ENCODE measurements at places on chromosomes 12 and 14.

DNA sequence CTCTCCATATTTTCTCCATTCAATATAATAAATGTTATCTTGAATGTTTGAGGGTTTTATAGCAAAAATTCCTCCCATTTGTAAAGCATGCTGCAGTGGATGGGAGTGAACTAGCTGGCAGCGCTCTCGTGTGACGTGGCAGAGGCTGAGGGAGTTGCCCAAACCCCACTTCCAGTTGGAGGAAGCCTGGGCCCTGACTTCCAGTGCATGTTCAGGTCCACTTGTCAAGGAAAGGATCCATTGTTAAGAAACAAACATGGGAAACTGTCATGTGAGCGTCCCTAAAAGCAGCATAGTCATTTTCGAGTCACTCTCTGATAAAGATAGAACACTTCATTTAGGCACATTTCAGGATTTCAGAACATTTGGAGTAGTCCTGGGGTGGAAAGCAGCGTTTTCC is 116.6 kb downstream of the SLC25A47 start:
- DNase-seq, result no peak

- DNase-seq, result no peak
Observed at GRCh38 chr12:49295082-49295936, at the start of gene PRPH. Gene PRPH (plus strand): TSS chr12:49295147. CDS start chr12:49295201, 54 bp downstream.

DNA sequence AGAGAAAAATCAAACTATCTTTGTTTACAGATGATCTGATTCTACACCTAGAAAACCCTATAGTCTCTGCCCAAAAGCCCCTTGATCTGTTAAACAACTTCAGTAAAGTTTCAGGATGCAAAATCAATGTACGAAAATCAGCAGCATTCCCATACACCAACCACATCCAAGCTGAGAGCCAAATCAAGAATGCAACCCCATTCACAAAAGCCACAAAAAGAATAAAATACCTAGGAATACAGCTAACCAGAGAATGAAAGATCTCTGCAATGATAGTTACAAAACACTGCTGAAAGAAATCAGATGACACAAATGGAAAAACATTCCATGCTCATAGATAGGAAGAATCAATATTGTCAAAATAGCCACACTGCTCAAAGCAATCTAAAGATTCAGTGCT is 265.7 kb downstream of the AEBP2 start:
- DNase-seq, result peak; percentile 59

DNA sequence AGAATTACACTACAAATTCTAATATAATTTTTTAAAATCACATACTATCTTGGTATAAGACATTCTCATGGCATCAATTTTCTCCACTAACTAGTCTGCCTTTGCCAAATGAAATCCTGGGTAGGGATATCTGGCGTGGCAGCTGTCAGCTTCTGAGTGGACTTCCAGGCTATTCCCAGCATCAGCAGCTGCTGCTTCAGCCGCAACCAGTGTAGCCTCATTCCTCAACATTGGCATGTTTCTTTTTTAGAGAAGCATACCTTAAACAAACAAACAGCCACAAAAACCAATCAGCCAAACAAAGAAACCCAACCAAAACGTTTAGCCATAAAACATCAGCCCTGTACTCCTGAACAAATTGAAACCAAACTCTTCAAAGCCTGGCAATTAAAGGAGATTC is 235.8 kb downstream of the SSPN start:
- no peak for DNase-seq

DNA sequence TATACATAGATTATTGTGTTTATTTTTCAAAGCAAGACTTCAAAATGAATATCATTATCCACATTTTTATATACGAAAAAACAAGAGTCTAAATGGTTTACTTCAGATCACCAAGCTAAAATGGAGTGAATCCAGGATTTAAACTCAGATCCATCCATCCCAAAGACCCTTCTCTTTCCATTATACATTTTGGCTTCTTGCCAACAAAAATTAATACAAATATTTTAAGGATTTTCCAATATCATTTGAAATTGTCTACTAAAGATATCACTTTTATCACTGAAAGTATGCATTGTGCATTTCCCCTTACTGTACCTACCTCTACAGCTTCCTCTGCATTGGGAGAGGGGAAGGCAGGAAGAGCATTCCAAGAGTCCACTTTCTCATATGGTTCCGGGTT is 541.2 kb downstream of the RPS29 start:
- no peak for DNase-seq

- no peak for DNase-seq
Observed at GRCh38 chr14:106268013-106268727, 741.8 kb downstream of the TMEM121 start.

GRCh38 chr12:42448841-42449240 is 122.9 kb downstream of the PPHLN1 start:
- DNase-seq, result no peak

DNA sequence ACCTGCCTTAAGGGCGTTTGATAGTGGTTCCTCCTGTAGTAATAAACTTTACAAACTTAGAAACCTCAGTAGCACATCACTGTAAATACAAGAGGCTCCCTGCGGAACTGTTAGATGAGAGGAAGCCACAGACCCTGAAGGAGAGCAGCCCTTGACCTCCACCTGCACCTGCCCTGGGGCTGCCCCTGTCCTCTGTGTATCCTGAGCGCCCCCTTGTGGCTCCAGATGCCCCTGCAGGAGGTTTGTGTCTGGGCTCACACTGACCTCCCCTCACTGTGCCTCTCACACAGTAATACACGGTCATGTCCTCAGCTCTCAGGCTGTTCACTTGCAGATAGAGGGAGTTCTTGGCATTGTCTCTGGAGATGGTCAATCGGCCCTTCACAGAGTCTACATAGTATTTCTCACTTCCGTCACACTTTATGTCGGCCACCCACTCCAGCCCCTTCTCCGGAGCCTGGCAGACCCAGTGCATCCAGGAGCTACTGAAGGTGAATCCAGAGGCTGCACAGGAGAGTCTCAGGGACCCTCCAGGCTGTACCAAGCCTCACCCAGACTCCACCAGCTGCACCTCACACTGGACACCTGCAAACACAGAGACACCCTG is 1059.8 kb downstream of the TMEM121 start:
- no peak for DNase-seq

DNA sequence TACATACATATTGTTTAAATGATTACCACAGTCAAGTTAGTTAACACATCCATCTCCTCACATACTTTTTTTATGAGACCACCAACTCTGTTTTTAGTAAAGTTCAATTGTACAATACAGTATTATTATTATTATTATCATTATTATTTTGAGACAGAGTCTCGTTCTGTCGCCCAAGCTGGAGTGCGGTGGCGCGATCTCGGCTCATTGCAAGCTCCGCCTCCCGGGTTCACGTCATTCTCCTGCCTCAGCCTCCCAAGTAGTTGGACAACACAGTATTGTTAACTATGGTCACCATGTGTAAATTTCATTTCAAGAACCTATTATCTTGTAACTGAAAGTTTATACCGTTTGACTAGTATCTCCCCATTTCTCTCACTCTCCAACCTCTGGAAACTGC is 942.0 kb upstream of the FBXO33 start:
- DNase-seq, result no peak

GRCh38 chr14:37932481-37932880 is 275.2 kb upstream of the SSTR1 start:
- peak; percentile 21 for DNase-seq

GRCh38 chr14:68394118-68394763 is 398.6 kb downstream of the ZFP36L1 start:
- peak; percentile 58 for DNase-seq

GRCh38 chr12:61991661-61992060 is 268.5 kb upstream of the USP15 start:
- no peak for DNase-seq

DNA sequence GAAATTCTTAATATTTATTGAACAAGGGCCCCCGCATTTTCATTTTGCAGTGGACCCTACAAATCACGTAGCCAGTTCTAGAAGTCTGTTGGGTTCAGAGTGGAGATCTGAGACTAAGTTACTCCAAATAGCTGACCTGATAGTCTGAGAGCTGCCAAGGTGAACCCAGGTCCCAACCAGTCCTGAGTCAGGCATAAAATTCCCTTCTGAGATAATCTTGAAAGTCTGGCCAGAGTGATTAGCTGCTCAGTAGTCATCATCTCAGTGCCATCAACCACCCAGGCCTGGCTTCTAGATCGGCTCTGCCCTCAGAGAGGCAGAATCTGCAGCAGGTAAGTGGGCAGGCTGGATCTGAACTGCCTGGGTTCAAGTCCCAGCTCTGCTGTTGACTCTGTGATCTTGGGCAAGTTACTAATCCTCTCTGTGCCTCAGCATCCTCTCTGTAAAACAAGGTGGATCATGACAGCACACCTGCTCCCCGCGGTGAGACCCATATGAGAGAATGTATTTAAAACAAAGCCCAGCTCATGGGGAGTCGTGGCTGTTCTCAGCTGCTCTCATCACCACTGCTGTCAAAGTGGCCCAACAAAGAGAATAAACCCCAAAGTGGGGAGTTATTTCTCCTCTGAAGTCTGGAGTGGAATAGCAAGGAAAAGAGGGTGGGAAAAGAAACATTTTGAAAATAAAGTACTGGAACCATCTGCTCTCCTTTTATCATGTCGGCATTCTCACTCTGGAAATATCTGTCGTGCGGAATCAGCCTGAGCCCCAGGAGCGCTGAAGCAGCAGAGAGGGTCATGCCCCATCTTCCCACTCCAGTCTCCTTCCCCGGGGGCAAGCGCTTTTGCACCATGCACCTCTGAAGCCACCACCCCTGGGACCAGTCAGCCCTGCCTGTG is 193.3 kb downstream of the DPF3 start:
- DNase-seq, result peak; percentile 25

DNA sequence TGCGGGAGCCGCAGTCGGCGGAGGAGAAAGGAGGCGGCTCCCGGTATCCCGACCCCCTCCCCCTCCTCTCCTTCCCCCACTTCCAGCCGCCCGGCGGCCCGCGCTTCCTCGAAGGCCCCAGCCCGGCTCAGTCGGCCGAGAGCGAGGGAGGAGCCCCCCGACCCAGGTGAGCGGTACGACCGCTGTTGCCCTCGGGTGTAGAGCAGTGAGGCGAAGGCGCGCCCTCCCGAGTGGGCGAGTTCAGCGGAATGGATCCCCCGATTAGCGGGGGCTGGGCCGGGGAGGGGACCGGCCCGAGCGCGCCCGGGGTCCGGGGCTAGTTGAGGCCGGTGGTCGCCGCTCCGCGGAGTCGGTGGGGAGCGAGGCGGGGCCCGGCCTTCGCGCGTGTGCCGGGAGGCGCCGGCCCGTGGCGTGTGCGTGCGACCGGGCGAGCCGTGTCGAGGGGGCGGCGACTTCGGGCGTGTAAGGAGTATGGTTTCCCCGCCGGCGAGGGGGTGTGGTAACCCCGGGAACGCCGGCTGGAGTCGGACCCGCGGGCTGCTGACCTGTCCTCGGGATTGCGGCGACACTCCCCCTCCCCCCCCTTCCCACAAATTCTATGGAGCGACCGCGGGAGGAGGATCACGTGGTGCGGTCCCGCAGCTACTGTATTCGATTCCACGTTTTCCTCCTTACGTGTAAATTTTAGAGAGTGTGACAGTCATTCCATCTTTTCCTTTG is 501 bp downstream of the RIMKLB start:
- peak; percentile 63 for DNase-seq

GRCh38 chr12:90729736-90730135 is 225.2 kb downstream of the CCER1 start:
- no peak for DNase-seq

- DNase-seq, result no peak
Observed at GRCh38 chr14:82070753-82071152, 537.1 kb upstream of the SEL1L start.

- DNase-seq, result no peak
Observed at GRCh38 chr14:51993285-51993920, 4.1 kb downstream of the RTRAF start.

GRCh38 chr12:105956662-105957457 is 181.9 kb downstream of the NUAK1 start:
- DNase-seq, result no peak

DNA sequence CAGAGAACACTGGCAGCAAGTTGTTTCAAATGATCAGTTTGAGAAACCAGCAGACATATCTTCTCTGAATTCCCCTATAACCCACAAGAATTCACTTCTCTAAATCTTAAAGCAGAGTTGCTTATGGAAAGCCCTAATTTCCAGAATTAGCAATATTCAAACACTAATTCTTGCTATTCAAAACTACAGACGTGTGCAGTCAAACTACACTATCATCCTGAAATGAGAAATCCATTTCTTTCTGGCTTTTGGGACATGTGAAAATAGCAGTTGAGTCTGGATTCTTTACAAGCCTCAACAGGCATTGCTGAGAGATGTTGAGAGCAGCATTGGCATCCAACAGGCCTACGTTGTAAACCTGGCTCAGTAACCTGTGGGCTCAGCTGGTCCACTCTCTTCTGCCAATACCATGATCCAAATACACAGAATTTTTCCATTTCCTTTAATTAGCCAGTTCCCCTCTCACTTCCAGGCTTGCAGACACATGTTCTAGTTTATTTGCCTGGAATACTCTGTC is 74.6 kb upstream of the TMTC1 start:
- no peak for DNase-seq

- peak; percentile 21 for DNase-seq
Observed at GRCh38 chr12:103814436-103814835, 26.6 kb downstream of the NT5DC3 start.

DNA sequence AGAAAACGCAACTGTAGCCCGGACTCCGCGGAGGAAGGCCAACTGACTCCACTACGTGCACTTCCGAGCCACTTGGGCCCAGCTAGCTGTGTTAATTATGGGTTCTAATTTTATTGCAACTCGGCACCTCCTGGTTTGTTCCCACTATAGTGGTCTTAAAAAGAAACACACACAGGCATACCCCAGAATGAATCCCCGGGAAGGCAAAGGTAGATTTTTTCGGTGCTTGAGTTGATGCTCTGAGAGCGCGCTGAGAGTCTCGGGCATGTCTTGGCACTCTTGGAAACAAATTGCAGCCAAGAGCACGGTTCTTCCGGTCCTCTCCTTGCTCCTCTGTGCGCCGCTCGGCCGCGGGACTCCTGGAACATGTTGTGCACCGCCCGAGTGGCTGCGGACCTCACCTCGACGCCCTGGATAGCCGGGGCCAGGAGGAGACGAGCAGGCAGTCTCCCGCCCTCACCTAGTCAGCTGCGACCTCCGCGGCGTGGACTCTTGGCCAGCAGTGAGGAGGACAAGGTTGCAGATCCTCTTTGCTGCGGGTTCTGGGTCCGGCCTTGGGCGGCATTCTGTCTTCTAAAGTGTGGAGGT is 6.8 kb upstream of the PAX9 start:
- no peak for DNase-seq

Measured in EH (cell line).